Body of pancreas (tissue), 4 donors: ENCODE measurements at places on chromosomes 11 and 22.

- no peak for DNase-seq
Observed at GRCh38 chr11:46505741-46506482, 87.9 kb downstream of the AMBRA1 start.

DNA sequence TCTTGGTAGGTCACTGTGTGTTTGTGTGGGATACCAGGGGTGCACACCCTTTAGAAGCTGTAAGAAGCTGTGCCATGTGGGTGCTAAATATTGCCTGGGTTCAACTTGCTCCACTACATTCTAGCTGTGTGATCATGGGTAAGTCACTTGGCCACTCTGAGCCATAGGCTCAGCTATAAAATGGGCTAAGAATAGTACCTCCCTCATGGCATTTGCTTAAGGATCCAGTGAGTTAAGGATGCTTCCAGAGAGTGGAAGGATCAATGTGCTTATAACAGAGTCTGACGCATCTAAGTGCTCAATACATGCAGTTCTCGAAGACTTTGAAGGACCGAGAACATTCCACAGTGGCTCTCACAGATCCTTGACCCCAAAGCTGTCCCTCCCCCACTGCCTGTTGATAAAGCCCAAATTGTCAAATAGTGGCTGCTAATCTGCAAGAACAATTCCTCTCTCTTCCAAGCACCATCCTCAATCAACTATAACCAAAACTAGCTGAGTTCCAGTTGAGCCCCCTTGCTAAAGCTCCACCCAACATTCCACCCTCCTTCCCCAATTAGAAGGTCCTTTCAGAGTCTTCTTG, 13.2 kb upstream of the TMPRSS6 start:
- no peak for DNase-seq

DNA sequence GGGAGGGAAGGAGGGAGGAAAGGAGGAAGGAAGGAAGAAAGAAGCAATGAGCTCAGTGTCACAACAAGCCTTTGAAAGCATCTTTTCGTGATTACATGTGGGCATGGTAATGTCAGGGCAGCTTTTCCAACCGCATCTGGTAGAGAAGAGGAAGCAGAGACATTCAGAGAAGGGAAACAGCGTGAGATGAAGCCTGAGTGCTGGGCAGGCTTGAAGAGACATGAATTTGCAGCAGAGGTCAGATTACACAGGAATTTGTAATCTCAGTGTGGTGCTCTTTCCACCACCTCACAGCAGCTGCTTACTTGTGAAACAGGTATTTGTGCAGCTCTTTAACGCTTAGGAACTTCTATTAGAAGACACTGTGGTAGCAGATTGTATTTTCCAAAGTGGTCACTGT, 289.5 kb upstream of the C11orf87 start:
- no peak for DNase-seq

- no peak for DNase-seq
Observed at GRCh38 chr22:24165673-24166072, 15.6 kb upstream of the SUSD2 start.

DNA sequence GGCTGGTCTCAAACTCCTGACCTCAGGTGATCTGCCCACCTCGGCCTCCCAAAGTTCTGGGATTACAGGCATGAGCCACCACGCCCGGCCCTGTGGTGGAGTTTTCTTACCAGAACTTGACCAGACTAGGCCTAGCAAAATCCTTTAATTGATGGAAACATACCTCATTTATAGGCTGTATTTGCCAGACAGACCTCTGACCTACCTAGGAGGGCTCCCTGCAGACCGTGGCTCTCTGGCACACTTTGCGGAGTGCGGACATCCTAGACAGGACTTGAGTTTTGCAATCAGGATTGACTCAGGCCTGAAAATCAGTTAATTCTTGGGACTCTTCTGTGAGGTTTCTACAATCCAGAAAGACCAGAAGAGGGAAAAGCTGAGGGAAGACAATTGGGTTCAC, 53.1 kb downstream of the FEZ1 start:
- no peak for DNase-seq

DNA sequence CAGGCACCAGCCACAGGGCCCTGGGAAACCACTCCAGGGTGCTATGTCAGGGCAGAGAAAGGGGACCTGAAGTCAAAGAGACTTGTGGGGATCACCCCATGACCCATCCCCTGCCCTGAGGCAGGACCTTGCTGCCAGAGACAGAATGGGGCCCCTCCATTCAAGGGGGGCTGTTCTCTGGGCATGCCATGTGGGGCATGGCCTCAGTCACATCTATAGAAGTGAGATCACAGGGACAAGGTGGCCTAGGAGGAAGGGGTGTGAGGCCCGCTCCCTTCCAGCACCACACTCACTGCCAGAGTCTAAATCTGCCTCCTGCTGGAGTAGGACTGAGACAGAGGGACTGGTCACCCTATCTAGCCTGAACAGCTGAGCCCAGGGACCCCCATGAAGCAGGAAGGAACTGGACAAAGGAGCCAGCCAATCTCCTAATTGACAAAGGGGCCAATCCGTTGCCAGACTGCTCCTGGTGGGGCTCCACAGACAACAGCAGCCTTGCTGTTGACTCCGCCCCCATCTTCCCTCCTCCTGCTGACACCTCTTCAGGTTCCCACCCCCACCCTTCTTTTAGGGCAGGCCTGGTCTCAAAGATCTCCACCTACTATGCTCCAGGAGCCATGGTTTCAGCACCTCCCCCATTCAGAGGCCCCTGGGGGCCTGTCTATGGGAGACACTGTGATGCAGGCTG, 26.0 kb downstream of the NEAT1 start:
- DNase-seq = no peak

DNA sequence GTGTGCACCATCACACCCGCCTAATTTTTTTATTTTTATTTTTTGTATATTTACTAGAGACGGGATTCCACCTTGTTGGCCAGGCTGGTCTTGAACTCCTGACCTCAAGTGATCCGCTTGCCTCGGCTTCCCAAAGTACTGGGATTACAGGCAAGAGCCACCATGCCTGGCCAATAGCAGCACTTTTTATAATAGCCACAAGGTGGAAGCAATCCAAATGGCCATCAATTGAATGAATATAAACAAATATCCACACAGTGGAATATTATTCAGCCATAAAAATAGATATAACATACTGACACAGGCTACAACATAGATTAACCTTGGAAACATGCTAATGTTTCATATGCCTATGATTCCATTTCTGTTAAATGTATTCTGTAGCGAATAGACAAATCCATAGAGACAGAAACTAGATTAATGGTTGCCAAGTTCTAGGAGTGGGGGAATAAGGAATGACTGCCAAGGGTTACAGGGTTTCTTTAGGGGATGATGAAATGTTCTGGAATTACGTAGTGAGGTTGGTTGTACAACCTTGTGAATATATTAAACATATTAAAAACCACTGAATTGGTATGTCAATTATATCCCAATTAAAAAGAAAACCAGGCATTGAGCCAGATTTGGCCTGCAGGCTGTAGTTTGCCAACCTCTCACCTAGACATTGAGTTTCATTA, 4.8 kb downstream of the VPS51 start:
- DNase-seq = no peak

DNA sequence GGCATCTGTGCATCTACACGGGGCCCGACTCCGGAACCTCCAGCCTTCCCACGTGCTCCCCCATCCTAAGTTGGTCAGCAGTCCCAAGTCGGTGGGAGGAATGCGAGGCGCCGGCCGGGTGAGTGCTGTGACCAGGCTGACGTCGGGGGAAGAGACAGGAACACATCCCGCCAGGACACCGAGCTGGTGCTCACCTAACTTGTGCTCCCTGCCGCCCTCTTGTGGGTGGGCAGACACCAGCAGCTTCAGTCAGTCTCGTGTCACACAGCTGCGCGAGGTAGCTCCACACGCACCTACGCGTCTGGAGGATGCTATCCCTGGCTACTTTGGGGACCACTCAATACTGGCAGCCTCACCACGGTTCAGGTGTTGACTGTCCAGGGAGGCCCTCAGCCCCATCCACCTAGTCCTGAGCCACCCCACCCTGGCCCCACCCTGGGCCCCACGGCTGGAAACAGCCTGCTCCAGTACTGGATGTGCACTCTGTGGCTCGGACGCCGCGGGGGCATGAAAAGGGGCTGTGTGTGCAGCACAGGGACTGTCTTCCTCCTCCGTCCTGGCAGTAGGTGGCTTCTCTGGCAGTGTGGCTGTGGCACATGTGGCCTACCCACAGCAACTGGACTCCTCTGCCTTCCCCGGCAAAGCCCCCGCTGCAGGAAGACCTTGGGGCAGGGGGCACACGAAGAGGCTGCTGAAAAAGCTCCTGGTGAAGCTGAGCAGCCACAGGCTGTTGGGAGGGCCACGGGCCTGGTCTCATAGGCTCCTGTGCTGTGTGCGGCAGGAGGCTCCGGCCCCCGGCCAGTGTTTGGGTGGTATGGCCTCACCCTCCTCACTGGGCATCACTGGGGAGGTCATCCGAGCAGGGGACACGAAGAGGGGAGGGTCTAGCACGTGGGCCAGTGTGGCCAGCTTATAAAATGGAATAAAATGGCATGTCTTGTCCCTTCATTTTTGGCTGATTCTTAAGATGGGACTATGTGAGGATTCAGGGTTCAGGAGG, 11.2 kb upstream of the BID start:
- DNase-seq = peak; percentile 83

DNA sequence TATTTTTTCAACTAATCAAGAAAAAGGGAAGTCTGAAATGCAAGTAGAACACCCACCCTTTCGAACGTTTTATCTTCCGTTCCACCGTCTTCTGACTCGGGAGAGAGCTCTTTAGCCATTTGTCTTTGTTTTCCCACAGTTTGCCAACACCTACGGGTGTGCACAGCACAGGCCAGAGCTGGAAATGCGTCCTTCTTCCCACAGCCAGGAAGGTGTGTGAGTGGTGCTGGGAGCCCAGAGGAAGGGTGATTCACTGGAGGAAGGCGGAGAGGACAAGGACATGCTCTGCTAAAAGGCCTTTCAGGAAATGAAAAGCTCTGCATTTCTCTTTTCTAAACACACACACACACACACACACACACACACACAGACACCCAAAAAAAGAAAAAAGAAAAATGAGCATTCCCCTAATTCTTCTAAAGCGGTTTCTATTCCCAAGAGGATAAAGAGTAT, 18.5 kb downstream of the ENDOD1 start:
- peak; percentile 24 for DNase-seq

- DNase-seq = no peak
Observed at GRCh38 chr11:108586600-108586999, 7.0 kb downstream of the EXPH5 start.

DNA sequence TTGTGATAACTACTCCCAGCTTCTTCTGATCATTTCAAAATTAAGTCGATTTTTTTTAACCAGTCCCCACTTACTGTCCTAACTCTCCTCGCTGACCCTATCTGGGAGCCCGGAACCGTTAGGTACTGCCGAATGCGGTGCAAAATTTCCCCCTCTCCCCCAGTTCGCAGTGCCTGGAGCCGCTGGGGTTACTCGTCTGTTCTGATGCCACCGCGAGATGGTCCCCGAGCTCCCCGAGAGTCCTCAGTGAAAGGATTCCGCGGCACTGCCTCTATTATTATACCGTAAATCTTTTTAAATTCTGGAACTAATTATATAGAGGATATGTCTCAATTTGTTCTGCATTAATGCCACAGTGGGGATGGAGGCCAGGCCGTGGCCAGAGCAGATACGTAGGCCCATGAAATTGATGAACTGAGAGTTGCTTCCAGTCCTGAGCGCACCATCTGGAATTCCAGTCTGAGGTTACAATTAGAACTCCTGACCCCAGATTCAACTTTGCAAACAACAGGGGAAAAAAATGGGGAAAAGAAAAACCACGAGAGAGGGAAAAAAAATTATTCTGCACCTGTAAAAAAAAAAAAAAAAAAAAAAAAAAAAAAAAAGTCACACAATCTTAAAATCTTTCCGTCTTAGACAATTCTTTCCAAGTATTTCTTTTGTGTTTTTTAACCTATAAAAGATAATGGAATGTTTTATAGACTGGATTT, 4.3 kb upstream of the WT1 start:
- no peak for DNase-seq

DNA sequence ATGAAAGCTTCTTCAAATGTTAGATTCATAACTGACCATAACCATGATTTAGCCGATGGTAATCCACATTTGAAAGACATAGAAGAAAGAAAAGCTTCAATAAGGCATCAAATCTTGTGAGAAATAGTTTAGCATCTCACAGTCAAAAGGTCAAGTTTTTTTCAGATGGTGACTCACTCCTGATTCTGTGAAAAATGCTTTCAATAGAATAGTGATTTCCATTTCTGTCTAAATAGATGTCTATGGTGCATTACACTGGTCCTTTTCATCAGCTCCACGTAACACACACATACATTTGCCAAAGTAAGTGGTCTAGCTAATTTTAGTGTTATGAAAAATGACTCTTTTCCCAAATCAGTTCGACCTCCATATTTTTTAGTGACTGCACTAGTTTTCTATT, 139.2 kb downstream of the LRRC4C start:
- DNase-seq = no peak

GRCh38 chr22:25051073-25051472, 98.6 kb downstream of the KIAA1671 start:
- DNase-seq = no peak

DNA sequence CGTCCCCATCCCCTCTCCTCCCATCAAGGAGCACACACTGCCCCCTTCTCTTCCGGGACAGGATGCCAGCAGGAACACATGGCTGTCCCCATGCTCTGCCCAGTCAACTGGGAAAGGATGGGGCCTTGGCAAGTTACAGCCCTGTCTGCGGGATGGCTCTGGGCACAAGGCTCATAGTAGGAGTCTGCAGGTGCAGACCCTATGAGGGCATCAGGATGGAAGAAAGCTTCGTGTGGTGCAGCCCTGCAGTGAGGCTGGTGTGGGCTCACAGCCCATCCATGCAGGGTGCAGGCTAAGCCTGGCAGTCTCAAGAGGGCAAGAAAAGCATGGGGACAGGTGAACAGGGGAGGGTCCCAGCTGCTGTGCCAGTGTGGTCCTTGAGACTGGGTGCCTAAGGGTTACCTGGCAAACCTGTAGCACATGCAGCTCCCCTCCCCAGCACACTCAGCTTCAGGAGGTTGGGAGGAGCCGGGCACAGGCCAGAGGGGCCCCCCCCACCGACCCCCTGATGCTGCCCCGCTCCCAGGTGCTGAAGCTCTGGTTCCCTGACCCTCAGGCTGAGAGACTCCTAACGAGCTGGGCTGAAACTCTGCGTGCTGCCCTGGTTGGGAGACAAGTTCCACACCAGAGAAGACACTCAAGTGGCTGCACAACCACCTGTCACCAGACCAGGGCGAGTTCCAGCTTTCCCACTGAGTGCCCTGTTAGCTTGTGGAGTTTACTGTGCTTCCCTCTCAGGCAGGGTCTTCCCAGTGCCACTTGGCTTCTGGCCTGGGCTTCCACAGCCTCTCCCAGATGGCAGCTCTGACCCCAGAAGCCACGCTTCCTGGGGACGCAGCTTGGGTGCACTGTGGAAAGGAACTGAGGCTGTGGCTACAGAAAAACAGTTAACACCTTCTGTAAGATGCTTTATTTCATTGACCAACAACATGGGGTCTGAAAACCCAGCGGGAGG, 3.3 kb upstream of the SCARF2 start:
- DNase-seq = no peak

DNA sequence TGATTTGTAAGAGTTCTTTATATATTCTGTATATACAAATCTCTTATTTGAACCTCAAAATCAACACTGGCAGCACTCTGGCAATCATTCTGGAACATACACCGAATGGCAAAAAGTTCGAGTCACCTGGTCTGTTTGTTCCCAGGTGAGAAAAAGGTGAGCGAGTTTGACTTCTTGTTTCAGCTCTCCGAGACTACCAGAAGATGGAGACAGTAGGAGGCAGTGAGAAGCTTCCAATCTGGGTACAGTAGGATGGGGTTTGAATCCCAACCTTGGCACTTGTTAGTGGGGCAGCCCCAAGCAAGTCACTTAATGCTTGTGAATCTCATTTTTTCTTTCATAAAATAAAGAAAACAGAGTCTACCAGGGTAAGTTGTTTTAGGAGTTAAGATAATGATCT, 76.4 kb downstream of the C2CD3 start:
- no peak for DNase-seq
